ENCODE measurements at places on chromosomes 7 and 10.

DNA sequence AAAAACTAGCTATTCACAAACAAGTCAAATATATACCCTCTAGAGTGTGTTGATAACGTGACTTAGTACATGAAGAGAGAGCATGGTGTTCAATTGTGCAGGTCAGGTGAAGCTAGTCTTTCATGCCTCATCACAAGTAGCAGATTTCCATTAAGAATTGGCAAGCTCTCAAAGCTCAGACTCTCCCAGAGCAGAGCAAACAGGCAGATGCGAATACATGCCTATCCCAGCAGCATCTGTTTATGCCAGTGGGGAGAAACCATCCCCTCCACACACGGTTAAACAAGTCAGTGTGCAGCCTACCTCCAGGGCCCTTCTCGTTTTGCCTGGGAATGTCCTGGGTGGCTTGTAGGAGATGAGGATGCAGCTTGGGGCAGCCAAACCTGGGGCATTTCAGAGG is 532.5 kb upstream of the C7orf33 start:
- no peak for DNase-seq

- no peak for DNase-seq
Observed at GRCh38 chr7:20432071-20432470, 101.4 kb downstream of the ITGB8 start.

- no peak for DNase-seq
Observed at GRCh38 chr10:34473174-34474008, 341.7 kb downstream of the PARD3 start.

DNA sequence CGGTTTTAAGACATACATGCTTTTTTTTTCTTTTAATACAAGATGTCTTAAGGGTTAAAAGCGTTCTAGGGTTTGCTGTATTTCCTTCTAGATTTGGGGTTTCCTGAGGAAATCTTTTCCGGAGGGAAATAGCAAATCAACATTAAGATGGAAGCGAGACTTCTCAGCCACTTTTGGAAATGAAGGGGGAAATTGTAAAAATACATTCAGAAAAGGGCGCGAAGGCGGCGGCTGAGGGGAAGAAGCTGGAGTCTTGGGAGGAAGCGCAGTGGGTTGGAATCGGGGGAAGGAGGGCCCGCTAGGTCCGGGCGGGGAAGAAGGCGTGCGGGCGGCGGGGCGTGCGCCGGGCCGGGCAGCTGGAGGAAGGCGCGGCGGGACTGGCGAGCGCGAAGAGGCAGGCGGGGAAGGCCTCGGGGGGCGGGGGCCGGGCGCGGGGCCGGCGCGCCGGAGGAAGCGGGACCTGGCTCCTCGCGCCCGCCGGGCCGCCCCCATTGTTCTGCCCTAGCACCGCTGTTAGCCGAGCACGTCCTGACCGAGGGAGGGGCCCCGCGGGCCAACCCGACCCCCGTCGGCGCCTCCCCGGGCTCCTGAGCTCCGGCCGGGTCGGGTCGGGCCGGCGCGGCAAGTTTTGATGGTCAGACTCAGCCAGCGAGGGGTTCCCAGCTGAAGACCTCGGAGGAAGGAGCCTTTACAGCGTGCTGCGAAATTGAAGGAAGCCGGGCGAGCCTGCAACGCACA is 1.5 kb upstream of the SKIDA1 start:
- DNase-seq = no peak

- DNase-seq = no peak
Observed at GRCh38 chr10:129079705-129080104, 387.3 kb upstream of the MGMT start.

- peak; percentile 35 for DNase-seq
Observed at GRCh38 chr10:7471720-7472367, 61.0 kb upstream of the SFMBT2 start.

DNA sequence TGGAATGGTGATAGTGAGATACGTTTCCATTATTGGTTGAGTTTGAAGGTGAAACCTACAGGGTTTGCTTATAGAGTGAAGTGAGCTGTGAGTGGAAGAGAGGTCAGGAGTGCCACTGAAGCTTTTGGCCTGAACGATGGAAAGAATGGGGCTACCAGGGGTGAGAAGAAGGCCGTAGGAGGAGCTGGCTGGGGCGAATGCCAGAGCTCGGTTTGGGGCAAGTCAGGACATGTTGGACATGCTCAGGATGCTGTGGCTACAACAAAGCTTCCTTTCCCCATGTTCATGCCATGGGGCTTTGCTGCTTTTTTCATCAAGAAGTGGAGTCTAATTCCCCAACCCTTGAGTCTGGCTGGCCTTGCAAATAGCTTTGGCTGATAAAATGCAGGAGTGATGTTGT is 253.7 kb downstream of the GLRX3 start:
- no peak for DNase-seq

GRCh38 chr7:23353172-23353571 is 54.0 kb downstream of the MALSU1 start:
- no peak for DNase-seq

DNA sequence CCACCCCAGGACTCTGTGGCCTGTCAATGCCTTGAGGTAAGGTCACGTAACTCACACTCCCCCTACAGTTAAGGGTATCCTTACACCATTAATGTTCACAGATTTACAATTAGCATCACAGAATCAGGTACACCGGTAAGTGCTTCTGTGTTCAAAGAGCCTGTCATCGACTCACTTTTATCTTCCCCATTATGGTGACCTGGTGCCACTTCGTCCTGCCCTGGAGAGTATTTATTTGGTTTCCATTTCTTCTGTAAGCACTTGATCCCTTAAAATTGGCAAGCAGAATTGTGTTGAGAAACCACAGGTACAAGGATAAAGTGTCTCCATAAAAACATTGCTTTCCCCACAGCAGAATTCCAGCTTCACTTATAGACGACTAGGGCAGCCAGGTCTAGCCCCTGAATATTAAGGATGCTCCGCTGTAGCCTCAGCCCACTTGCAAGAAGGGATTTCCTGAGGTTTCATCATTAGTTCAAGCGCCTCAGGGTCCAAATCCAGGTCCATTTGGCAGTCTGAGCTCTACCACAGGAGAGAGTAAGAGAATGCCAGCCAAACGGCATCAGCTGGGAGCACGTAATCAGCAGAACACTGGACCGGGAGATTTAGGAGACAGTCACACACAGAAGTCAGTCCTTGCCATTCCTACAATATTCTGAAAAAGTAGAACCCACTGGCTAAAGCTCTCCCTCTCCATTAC is 10.1 kb downstream of the ATXN7L1 start:
- no peak for DNase-seq

DNA sequence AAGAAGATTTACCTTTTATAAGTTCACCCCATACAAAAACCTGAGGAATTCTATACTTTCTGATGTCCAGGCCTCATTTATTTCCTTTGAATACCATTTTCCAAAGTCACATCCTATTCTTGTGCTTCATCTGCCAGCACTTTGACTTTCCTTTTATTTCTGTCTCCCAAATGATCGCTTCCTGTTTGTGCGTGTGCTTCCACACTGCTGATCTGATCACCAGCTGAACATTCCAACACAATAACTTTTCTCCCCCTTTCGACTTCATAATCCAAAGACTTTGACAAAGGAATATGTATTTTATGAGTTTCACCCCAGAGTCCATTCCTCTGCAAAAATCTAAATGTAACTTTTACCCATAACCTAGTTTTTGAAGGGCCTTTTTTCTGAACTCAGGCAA is 3.1 kb downstream of the ELAPOR2 start:
- no peak for DNase-seq

GRCh38 chr7:141133646-141134045 is 59.8 kb downstream of the TMEM178B start:
- DNase-seq = no peak

- no peak for DNase-seq
Observed at GRCh38 chr10:25017154-25017590, 760 bp downstream of the THNSL1 start.

GRCh38 chr7:139830292-139830691 is 1.2 kb downstream of the TBXAS1 start:
- no peak for DNase-seq

DNA sequence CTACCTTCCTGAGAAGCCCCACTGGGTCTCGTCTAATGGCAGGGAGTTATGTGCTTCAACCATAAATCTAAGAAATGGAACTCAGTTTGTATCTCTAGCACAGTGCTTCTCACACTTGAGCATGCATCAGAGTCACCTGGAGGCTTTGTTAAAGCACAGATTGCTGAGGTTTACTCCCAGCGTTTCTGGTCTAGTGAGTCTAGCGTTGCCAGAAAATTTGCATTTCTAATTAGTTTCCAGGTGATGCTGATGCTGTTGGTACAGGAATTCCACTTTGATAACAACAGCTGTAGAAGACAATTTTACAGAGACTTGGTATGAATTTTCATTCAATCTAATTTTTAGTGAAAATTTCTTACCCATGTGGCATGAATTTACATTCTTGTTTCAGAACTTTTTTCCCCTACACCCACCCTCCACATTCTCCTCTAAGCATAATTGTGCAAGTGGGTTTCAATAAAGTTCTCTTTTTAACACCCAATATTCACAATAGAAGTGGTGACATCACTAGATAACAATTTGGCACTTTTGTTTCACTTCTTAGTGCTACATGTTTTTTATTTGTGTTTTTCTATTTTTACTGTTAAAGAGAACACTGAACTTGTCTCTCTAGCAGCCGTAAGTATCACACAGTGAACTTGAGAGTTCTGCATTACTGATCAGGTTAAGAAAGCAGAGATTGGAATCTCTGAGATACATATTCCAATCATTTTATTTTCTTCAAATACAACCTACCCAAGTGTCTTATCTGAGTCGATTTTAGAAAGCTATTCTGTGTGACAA is 48.4 kb upstream of the BET1 start:
- DNase-seq = no peak

DNA sequence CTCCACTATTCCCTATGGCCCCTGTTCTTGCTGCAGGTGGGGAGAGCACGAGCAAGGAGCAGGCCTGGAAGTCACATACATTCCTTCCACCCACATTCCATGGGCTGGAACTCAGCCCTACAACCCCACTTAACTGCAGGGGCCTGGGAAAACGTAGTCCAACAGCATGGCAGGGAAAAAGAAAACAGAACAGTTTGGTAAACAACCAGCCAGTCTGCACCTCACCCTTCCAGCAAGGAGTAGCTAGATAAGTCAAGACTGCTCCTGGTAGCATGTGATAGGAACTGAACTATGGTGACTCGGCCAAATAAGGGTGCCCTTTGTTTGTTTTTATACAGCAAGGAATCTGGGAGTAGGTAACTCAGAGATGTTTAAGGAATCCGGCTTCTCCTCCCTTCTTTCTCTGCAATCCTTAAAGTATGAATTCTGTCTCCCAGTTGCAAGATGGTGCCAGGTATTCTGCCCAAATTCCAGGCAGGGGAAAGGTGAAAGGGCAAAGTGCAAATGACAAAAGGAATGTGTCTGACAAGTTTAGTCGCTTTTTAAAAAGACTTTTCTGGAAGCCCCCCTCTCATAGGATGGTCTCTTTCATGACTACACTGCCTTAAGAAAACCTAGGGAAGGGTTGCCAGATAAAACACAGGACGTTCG is 311.7 kb upstream of the NEBL start:
- DNase-seq = no peak

- no peak for DNase-seq
Observed at GRCh38 chr7:22159341-22159740, 197.6 kb downstream of the RAPGEF5 start.

DNA sequence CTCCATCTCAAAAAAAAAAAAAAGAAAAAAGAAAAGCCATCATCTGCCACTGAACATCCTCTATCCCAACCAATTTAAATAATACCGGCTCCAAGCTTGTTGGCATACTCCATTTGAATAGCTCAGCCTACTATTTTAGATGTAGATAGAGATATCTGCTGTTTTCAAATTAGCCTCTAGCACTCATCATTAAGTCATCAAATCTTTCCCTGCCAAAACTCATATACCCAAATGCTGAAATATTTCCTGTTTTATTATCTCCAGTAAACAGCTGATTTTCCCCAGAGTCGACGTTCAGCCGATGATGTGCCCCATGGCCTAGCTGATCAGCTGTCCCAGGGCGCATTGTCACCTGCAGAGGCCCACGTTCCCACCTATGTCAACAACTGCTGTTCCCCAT is 34.5 kb upstream of the FRMD4A start:
- DNase-seq = no peak

- no peak for DNase-seq
Observed at GRCh38 chr7:112963634-112964033, 123.0 kb downstream of the GPR85 start.

DNA sequence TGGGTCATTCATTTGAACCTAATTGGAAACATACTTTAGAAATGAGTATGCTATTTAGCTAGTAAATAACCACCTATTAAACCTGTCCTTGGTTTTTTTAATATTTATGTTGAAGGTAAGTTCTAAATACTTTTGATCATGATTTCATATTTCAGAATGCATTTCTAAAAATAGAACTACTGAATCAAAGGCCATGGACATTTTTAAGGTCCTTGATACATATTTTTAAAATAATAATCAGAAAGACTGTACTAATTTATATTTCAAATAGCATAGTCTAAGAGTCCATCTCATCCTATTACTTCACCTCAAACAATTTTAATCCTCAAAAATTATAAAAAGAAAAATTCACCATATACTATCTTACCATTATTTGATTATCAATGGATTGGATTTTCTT is 102.1 kb upstream of the AKR1E2 start:
- DNase-seq = no peak

DNA sequence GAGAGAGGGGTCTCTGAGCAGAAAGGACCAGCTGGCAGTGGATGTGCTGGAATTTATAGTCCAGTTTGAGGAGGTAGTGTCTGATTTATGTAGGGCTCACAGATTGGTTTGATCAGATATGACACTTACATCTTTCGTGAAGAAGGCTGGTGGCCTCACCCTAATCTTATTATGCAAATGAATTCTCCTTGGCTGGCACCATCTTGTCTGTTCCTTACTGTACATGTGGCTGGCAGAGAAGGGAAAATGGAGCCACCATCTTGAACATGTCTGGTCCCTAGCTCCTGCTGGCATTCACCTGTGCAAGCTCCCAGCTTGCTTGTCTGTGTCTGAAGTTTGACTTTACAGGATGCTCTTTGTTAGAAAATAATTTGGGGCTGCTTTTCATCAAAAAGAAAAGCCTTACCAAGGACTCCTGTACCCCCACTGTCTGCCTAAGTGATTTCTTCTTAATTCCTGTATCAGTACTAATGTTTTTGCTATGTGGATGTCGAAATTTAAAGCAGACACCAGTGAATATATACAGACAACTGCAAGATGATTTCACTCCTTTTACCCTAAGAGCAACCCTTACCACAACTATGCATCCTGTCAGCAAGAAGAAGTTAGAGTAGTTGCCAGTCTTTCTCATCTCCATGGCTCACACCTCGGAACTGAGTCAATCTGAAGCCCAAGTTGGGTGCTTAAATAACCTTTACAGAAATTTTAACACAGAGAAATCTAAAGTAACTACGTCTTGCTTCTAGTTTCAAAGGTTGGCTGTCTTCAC is 322.0 kb upstream of the SEMA3D start:
- DNase-seq = no peak

- DNase-seq = no peak
Observed at GRCh38 chr10:113683300-113683699, 3.6 kb downstream of the CASP7 start.
